ENCODE measurements at places on chromosomes 6 and 20.

- DNase-seq, result no peak
These were observed 347.3 kb downstream of the THBS2 start for GRCh38 chr6:168906391-168906790.

GRCh38 chr20:20410678-20411077 is 42.8 kb downstream of the INSM1 start:
- DNase-seq, result no peak

DNA sequence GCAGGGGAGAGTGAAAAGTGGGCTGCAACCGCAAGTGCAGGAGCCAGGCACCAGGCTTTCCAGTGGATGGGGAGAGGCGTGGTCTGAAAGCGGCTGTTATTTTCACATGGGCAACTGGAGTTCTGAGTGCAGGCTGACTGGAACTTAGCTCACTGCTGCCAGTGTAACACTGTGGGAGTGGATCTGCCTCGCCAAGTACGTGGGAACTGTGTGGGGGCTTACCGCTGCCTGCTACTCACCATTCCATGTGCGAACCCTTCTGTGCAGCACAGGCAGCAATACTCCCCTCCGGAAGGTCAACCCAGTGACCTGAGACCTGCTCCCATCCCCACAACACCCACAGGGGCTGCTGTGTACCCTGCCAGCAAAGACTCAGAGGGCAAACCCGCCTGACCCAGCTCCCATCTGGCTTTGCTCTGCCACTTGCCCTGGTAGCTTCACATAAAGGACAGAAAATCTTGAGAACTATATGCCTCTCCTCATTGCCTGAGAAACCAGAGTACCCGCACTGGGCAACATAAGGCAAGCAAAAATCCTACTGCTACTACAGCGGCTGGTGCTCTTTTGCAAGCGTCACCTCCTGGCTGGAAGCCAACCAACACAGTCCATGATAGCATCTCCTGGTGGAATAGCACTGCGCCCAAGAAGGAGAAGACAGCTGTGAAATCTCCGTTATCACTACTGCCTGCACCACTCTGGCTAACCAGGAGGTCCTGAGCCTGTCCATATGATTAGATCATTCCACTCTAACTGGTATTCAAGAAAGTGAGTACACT is 54.4 kb upstream of the SIRPG start:
- no peak for DNase-seq

DNA sequence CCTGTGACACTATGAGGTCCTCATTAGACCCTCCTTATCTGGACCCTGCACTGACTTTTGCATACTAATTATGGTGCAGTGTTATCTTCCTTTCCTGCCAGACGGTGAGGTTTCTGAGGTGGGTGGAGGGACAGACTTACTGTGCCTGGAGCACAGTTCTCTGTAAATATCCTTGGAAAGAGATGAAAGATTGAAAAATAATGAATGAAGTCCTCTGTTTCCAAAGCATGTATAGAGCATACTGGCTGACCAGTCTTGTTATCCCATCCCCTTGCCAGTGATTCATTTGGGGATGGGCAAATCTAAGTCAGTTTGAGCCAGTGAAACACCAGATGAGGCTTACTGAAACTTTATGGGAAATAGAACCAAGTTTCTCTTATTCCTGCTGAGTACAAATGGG is 152.6 kb upstream of the HDDC2 start:
- no peak for DNase-seq

DNA sequence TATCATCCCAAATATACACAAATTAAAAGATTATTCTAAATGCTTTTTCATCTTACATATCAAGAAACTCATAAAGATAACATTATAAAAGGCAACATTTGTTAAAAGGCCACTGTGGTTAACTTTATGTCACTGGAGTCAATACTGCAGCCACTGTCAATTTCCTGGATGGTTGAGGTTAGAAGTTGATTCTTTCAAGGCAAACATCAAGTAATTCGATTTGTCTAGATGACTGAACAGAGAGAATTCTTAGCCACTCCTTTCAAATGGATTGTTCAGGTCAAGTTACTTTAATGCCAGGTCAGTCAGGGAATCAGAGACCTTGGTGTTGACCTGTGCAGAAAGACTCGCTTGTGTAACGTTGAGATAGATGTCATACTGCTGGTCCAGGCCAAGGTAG is 44.4 kb upstream of the SIM1 start:
- no peak for DNase-seq

DNA sequence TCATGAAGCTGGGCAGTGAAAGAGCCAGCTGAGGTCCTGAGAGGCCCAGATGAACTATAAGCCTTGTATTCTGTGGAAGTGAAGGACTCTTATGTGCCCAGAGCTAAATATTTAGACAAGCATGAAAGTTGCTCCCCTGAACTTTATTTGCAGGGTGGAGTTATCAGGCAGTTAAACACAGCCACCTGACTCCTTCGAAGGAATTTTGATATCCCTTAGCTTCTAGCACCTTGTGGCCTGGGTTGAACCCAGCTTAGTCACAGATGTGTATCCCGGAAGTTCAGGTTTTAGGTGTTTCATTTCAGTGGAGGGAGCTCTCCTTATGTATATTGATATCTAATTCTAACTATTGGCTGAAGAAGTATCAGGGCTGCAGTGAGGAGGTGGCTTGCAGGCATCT is 20.4 kb downstream of the NR2E1 start:
- DNase-seq, result no peak

GRCh38 chr20:44788706-44789456 is 21.5 kb downstream of the RIMS4 start:
- no peak for DNase-seq

DNA sequence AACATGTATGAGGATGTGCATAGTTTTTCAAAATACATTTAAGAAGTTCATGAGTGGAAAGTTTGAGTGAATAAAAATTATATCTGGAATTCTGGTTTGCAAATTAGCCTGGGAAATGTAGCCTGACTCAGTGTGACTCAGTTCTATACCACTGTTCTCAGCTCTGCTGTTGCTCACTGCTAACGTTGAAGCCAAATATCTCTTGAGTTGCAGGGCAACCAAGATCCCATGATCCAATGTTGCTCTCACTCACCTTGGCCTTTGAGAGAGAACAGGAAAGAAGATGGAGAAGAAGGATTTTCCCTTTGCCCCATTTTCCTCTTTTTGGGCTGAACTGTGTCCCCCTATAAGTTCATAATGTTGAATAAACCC is 28.9 kb downstream of the PSMB9 start:
- no peak for DNase-seq

GRCh38 chr6:4370066-4370465 is 234.7 kb upstream of the ECI2 start:
- no peak for DNase-seq

DNA sequence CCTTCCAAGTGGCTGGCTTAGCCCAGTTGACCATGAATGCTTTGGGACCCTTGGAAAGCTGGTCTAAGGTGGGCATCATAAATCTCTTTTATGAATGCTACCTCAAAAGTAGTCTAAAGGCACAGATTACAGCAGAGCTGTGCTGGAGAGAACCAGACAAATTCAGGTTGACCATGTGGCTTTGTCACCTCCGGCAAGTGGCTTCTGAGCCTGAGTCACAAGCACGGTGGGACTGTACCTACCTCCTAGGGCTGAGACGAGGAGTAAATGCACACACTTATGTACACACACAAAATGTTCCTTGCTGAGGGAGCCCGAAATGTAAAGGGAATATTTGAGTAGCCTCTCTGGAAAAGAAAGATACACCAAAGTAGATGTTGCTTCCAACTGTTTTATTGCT is 155.9 kb downstream of the NFATC2 start:
- DNase-seq, result peak; percentile 16

GRCh38 chr20:17787816-17788215 is 88.0 kb downstream of the BANF2 start:
- DNase-seq, result no peak

GRCh38 chr6:105164418-105164817 is 15.4 kb downstream of the POPDC3 start:
- DNase-seq, result no peak

DNA sequence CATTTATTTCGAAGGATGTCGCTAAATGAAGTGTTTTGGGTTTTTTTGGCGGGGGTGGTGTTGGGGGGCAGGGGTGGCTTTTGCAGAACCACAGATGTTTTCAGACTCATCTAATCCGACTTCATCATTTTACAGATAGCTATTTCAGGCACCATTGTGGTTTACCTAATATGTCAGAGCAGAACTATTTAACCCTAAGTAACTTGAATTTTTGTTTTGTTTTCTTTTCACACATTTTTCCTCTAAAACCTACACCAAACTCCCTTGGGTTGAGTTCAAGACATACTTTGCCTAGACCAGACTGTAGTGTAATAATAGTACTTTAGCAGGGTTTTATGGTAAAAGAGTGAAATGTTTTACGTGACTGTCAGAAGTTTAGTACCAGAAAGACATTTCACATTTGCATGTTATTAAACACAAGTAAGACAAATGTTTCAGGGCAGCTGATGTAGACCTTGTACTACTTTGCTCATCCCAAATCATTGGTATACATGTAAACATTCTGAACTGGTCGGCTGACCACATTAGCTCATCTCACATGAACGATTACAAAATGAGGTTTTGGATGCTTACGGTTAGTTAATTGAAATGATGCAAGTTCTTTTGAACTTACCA is 37.7 kb downstream of the MAP3K4 start:
- DNase-seq, result no peak

GRCh38 chr20:11271319-11271718 is 597.5 kb upstream of the JAG1 start:
- no peak for DNase-seq

DNA sequence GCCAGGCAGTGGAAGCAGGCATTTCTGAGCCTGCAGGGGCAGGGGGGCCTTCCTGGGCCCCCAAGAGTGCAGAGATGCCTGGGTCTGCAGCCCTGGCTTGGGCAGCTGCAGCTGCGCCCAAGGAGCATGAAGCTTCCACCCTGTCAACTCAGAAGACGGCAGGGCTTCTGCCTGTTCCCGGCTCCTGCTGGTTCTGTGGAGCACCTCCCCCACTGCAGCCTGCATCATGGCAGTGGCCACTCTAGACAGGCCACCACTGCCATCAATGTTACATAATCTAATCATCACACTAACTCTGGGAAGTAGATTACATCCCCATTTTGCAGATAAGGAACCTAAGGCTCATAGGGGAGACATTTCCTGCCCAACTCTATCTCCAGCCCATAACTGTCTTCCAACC is 21.1 kb upstream of the TOP1 start:
- DNase-seq, result no peak

- no peak for DNase-seq
These were observed 129.6 kb downstream of the SYNDIG1 start for GRCh38 chr20:24598996-24599395.

- no peak for DNase-seq
These were observed 11.4 kb downstream of the SYNJ2 start for GRCh38 chr6:157993076-157993475.

DNA sequence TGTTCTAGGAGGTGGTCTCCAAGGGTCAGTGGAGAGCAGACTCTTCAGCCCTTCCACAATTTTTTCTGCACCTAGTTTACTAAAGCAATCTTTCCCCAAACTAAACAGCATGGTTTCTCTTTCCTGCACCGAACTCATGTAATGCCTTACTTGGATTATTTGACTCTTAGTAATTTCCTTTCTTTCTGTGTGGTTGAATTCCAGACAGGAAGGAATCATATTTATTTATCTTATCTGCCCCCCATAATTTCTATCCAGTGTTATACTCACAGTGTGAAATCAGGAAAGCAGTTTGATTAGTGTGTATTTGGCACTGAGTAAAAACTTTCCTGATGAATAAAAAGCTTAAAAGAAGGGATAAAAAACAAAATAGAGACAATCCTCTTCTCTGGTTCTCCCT is 140.3 kb upstream of the STMND1 start:
- no peak for DNase-seq

- no peak for DNase-seq
These were observed 769 bp upstream of the PDYN start for GRCh38 chr20:1994627-1995026.

- no peak for DNase-seq
These were observed 256.7 kb upstream of the TCF21 start for GRCh38 chr6:133632206-133632605.

DNA sequence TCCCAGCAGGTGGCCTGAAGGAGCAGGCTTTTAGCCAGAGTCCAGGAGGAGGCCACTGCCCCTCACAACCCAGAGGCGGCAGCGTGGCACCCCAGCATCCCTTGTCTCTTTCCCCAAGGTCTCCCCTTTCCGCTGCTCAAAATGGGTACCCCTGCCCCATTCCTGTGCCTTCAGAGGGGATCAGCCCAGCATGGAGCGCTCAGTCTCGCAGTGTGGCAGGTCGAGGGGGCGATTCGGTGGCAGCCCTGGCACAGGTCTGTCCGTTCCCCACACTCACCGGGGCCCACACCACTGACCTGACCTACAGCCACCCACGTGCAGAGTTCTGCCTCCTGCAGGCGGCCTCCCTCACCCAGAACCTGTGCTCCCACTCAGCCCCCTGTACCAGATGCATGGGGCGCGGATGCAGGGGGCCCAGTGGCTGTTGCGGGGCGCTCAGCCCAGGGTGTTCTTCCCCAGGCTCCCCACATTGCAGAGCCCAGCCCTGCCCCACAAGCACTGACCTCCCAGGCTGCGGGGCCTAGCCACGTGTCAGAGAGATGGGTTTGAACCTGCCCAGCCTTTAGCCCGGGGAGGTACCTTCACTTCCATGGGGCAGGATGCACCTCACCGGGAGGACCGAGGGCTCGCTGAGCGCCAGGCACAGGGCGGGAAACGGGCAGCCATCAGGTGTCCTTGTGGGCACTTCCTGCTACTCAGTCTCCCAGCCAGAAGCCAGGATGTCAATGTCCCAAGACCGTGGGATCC is 41.8 kb downstream of the DSTN start:
- DNase-seq, result no peak

- no peak for DNase-seq
These were observed 1246.0 kb upstream of the CITED2 start for GRCh38 chr6:140620496-140620895.
